ENCODE measurements at places on chromosomes 3 and 15. TPM values are rescaled to one million over a fixed set of nuclear protein-coding genes. Genes with fewer than 3 reads are reported as not detected.

DNA sequence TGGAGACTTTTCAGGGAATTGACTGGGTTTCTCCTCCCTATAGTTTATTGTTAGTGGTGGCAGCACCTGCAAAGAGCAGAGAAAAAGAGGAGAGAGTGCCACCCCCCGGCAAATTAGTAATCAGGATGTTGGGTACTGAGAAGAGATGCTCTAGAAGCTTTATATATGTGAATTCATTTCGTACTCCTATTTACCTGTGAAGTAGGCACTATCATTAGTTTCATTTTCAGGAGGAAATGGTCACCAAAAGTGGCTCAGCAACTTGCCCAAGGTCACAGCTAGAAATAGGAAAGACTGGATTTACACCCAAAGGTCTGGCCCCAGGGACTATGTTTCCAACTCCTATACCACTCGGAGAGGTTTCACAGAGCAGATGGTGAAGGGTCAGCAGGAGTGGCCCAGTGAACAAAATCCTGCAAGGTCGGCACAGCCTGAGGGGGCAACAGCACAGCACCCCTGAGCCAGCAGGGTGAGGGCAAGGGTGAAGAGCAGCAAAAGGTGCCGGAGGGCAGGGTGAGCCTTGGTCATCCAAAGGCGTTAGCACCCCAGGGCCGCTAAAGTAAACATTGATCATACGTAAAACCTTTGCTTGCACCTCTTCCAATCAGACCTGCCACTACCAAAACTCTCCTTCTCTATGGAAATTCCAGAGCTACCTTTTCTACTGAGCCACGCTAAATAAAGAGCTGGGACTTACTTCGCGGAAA is 23.6 kb downstream of the VGLL4 start:
- no peak overlapping the region for H3K4me3 ChIP-seq
- no peaks in the 10 kb centered on the region for H3K36me3 ChIP-seq

DNA sequence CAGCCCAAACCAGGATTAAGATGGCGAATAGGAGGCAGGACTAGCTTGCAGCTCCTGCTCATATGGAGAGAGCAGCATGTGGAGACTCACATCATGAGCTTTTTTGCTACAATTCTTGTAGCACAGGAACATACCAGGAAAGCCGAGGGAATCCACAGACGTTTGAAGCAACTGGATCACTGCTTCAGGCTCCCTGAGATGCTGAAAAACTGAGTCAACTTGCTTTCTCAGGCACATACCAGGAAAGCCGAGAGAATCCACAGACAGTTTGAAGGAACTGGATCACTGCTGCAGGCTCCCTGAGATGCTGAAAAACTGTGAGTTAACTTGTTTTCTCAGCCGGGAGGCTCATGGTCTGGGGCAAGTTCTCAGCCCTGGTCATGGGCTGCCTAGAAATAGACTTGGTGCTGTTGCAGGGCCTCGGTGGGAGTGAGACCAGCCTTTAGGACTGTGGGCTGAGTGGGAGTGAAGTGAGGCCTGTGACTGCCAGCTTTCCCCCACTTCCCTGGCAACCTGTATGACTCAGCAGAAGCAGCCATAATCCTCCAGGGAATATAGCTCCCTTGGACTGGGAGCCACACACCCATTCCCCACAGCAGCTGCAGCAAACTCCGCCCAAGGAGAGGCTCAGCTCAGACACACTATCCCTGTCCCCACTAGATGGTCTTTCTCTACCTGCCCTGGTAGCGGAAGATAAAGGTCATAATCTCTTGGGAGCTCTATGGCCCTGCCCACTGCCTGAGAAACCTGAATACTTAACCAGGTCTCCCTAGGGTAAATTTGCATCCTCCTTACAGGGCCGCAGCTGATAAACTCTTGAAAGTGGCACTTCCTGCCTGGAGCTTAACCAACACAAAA is 51.9 kb upstream of the PFN2 start:
- no peaks in the 10 kb centered on the region for H3K4me1 ChIP-seq
- no peaks in the 10 kb centered on the region for H3K36me3 ChIP-seq
- no peak overlapping the region for H3K4me3 ChIP-seq
- H3K27ac ChIP-seq = no peak overlapping the region
- H3K27me3 ChIP-seq = no peaks in the 10 kb centered on the region

DNA sequence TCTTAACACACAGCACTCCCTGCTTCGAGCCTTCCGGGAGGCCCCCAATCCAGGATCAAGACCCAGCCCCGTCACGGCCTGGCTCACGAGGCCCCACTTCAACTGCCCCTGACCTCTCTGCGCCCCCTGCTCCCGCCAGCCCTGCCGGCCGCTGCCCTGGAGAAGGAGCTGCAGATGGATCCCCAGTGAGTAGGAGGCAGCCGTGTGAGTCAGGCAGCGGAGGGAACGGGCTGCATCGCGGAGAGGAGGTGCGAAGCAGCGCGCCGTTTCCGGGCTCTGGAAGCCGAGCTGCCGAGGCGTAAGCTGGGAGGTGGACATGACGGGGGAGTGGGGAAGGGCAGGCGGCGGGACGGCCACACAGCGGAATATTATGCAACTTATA is 133.4 kb downstream of the TPRA1 start:
- DNase-seq = no peak
- H3K36me3 ChIP-seq = no peaks in the 10 kb centered on the region
- H3K4me3 ChIP-seq = no peak overlapping the region
- H3K27me3 ChIP-seq = peaks cover 85% of the 10 kb centered on the region
- no peak overlapping the region for H3K27ac ChIP-seq

DNA sequence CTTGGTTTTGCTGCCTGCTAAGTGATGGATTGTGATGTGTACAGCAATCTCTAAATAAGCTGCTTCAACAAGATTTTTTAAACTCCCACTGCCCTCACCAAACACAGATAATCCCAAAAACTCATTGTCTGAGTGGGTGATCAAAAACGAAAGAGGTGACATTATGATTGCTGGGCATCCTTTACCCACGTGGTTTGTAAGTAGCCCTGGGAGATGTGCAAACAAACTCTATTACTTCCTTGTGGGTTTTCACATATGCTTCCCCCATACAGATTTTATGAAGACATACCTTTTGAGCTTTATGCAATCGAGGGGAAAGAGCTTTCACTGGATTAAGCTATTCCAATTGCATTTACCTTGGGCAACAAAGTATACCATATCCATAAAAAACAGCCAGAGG is 1000.4 kb downstream of the FHIT start:
- no peak overlapping the region for H3K27ac ChIP-seq
- no peak overlapping the region for H3K4me3 ChIP-seq
- H3K36me3 ChIP-seq = no peaks in the 10 kb centered on the region
- DNase-seq = no peak
- H3K4me1 ChIP-seq = no peaks in the 10 kb centered on the region

STX19 gene
- polyA plus RNA-seq = 0.34 TPM

NXPE3 gene
- 4.3 TPM for polyA plus RNA-seq

RPL39L gene
- 13.1 TPM for polyA plus RNA-seq

Measured in large intestine (tissue), 12 donors.